Glutamatergic neuron (in vitro differentiated cells): ENCODE measurements at places on chromosomes 2 and 18. TPM values are rescaled to one million over a fixed set of nuclear protein-coding genes. Genes with fewer than 3 reads are reported as not detected.

DNA sequence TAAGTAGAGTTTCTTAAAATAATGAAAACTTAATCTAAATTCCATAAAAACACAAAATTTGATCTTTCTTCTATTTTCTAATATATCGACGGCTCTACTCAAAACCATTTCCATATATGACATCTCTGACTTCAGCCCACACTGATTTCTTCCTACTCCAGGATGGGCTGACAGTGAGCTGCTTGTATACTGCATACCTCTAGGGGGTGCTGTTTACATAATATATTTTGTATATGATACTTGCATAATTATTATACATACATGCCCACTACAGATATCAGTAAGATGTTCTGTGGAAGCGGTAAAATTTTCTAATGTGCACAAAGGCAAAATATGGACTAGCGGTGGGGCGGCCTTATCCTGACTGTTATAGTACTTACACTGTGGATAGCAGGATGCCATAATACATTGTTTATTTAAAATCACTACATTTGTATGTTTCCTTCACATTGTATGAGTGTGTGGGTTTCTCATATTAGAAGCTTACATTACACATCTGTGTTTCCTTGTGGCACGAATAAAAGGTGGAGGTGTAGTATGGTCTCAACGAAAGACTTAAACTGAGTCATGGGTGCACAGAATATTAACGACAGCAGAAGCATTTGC lies 66.1 kb upstream of the NXPH2 start:
- DNase-seq, result no peak

DNA sequence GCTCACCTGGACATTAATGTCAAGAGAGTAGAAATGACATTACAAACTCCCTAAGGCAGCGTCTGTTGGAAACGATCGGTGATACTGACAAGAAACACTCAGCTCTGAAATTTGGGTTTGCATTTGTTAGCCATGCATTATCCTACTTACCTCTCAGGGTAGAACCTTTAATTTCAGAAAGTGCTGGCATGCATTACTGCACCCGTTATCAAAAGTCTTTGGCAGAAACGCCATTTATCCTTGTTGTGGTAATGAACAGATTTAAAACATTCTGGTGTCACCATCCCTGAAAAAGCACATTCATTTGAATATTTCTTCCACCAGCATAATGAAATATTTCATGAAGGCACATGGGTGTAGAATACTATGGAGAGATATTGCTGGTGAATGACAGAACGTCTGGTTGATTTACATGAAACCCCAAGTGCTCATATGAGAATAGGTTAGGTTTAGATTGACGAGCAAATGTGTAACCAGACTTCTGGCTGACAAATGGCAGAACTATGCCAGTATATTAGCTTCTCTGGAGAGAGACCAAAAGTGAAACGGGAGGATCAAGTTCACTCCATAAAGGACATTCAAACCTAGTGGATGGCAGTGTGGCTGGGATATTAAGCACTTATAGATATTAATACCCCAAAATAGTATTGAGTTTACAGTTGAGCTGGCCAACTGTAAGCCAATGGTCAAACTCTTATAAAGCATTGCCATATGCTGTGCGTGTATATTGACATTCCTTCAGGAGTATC lies 53.5 kb upstream of the ITGB6 start:
- DNase-seq, result no peak

DNA sequence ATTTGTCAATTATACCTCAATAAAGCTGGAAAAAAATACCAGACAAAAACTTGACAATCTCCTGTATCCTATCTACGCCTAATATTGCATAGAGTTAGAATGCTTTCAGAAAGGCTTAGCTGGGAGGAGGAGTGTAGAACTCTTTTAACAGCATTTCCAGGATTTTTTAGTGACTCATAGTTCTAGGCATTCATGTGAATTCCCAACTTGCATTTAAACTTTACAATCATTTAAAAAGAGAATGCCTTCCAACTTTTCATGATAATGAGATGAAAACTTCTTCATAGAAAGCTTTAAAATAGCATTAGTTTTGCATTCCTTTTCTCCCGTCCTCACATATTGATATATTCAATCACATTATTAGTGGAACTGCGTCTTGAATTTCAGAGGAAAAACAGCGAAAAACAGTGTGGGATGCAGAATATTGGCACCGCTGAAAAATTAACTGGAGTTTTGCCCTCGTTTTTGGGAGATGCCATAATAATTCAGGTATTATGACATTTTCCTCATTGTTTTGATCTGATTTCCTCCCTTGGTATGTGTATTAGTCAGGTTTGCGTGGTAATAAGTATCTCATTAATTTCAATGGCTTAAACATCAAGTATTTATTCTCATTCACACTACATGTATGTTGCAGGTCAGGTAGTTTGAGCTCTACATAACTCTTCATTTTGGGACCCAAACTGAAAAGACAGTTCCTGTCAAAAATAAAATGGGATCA lies 293.2 kb upstream of the FIGN start:
- no peak for DNase-seq

DNA sequence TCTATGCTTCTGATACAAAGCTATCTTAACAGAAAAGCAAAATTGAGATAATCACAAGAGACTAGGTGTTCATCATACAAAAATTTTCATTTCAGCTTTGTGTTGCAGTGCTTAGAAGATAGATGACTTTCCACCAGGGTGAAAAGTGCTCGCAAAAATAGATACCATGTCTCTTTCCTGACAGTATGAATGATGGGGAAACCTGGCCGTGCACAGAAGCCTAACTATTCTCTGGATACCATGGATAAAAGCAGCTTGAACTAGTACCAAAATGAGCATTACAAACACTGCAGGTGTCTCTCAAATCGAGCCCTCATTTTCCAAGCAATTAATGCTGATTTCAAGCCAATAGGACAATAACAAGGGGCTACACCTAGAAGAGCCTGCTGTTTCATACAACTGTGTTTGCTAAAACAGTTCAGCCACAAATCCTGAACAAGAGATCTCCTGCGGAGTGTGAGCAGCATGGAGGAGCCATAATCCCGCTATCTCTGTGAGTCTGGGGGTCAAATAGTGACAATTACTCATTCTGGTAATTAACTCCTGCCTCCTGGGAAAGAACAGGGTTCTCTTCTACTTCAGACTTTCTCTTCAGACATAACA lies 507.6 kb downstream of the PID1 start:
- no peak for DNase-seq

DNA sequence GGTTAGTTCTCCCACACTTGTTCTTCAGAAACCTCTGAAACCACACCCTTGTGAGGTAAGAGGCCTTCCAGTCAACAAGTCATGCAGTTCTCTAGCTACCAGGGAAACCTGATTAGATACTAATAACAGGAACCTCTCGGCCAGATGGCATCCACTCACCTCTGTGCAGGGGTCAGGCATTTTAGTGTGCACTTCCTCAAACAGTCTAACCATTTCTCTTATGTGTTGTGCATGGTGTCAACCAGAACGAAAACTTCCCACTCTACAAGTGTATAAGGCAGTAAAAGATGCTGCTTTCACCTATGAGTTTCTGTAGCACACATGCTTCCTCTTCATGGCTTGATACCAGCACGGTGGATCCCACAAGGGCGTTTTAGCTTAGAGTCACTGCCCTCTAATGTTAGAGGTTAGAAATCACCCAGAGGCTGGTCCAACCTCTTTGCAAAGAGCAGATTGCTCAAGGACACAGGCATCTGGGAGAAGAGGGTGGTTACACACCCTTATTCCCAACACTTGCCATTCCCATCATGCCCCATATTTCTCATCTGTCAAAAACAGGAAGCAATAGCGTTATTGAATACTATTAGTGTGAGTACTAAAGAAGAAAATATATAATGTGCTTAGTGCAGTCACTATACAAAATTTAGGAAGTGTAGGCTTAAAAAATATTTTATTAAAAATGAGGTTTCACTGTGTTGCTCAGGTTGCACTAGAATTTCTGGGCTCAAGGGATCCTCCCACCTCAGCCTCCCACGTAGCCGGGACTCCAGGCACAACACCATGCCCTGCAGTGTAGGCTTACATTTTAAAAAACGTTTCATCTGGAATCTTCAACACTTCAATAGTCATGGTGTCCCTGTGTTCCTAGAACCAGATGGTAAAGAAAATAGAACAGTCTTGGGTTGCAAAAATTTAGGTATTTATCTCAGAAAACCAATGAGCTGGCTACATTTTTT lies 34.5 kb upstream of the RAB31 start:
- DNase-seq, result no peak

DNA sequence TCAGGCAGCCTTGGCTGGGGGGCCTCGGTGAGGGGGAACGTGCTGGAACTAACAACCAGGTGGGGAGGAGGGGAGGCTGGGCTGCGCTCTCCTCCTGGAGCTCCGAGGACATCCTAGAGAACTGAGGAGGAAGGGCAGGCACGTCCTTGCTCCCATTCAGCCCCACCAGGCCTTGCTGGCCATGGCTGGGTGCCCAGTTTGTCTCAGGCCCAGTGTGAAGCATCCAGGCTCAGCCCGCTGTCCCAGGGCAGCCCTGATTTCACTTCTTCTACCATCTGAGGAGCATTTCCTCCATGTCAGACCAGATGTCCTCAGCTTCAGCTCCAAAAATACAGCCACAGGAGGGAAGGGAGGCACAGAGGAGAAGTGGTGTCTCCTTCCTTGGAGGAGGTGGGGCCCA lies 125.4 kb downstream of the CELF4 start:
- no peak for DNase-seq

CYP27A1 gene
- total RNA-seq, result 0.98 TPM

ERBB4 gene
- total RNA-seq, result 1.8 TPM

OBSL1 gene
- 47.9 TPM for total RNA-seq
